ENCODE measurements at places on chromosomes 2 and 18.

DNA sequence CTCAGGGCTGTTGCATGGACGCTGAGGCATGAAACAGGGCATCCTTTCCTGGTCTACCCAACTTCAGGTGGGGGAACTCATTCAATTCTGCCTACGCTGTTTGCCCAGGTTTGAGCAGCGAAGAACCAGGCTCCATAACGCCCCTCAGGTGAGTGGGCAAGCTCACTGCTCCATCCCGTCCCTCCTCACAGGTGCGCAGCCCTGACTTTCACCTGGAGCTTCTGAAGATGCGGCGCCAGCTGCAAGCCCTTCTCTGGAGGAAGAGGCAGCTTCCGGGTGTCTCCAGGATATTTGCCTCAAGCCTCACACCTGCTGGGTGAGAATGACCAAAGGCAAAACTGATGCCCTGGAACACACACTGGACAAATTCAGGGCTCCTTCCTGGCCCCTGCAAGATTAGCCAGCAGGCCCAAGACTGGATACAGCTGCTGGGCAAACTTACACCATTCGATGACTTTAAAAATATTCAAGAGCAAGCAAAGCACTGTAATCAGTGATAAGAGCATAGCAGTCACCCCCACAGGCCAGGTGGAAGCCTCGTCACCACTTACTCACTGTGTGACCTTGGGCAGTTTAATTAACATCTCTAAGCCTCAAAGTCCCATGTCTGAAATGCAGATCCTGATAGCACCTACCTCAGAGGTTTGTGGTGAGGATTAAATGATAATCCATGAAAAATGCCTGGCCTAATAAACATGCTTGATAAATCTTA lies 97.7 kb downstream of the GYPC start:
- no peak for DNase-seq

DNA sequence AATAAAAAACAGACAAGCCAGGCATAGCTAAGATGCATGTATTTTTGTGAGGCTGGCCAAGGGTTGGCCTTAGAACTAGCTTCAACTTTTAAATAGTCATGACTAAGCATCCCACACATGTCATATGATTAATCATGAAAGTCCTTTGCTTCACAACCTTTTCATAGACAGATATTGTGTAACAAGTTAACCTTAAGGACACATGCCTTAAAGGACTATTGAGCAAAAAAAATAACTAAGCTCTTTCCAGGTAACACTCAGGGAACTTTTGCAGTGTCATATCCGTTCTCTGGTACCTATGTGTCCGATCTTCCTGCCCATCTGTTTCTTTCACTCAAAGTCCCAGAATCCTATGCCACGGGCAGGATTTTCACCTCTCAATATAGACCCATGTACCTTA lies 498.4 kb downstream of the STK39 start:
- no peak for DNase-seq

DNA sequence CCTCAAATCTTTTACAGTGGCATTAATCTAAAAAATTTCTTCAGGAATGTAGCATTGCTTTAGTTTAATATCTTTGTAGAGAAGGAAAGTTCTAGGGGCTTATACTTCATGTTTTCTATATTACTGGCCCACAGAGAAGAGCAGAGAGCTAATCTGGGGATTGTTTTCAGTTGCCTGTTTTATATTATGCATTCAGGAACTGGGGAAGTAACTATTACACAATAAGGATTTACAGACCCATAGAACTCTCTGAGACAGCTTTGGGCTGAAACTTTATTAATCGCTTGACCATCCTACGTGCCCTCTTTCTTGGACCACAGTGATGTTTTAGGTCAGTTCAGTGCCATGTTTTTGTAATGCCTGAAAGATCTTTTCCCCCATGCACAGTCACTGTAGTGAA lies 29.9 kb downstream of the BIRC6 start:
- DNase-seq = no peak

- DNase-seq = no peak
These were observed 99.3 kb upstream of the SLC38A11 start for GRCh38 chr2:165054652-165055051.

GRCh38 chr2:40096360-40096759 lies 317.3 kb upstream of the THUMPD2 start:
- no peak for DNase-seq

DNA sequence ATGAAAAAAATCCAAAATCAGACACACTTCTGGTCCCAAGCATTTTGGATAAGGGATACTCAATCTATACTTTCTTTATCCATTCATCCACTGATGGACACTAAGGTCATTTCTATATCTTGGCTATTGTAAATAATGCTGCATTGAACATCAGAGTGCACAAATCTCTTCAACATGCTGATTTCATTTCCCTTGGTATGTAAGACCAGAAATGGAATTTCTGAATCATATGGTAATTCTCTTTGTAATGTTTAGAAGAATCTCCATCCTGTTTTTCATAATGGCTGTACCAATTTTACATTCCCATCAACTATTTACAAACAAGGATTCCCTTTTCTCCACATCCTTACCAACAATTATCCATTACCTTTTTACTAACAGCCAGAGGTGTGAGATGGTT lies 33.7 kb upstream of the MCM6 start:
- DNase-seq = no peak

DNA sequence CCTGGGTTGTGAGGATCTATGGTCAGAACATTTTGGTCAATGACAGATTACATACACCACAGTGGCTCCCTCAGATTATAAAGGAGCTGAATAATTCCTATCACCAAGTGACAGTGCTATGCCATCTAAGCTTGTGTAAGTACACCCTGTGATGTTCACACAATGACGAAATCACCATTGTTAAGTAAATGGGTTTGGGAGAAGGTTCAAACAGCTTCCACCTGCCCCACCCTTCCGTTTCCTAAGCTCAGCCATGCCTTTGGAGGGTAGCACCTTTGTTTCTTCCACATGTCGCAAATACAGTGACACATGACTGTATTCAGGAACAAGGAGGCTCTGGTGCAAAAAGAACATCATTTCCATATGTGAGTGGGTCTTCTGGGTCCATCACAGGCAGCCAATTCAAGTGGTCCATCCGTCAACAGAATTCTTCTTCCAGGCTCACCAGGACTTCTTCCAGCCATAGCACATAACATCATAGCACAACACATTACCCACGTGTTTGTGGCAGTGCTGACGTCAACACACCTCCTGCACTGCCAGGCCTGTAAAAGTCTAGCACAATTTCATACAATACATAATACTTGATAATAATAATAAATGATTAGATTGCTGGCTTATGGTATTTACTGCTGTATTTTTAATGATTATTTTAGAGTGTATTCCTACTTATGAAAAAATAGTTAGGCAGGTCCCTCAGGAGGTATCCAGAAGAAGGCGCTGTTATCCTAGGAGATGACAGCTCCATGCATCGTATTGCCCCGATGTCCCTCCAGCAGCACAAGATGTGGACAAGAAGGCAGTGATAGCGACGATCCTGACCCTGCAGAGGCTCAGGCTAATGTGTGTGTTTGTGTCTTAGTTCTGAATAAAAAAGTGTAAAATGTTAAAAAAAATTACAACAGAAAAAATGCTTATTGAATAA lies 264.8 kb downstream of the ANAPC1 start:
- DNase-seq = no peak

- no peak for DNase-seq
These were observed 435.5 kb upstream of the MMADHC start for GRCh38 chr2:150023044-150023443.

- no peak for DNase-seq
These were observed 108.1 kb downstream of the NUP35 start for GRCh38 chr2:183232161-183232865.

DNA sequence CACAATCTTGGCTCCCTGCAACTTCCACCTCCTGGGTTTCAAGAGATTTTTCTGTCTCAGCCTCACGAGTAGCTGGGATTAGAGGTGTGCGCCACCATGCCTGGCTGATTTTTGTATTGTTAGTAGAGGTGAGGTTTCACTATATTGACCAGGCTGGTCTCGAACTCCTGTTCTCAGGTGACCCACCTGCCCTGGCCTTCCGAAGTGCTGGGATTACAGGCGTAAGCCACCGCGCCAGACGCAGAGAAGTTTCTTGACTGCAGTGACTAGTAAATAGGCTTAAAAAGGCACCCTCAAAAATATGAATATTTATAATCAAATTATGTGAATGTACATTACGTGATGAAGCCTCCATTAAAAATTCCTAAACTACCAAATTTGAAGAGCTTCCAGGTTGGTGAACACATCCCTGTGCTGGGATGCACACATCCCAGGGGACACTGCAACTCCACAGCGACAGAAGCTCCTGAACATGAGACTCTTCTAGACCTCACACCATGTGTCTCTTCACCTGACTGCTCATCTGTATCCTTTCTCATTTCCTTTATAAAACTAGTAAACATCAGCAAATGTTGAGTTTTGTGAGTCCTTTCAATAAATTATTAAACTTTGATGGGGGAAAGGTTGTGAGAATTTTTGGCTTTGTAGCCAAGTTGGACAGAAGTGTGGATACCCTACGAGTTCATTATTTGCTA lies 203.3 kb upstream of the SPOPL start:
- no peak for DNase-seq

GRCh38 chr2:186183406-186183805 lies 302.7 kb upstream of the ZC3H15 start:
- DNase-seq = no peak

GRCh38 chr2:231554748-231555545 lies 24.7 kb upstream of the NMUR1 start:
- no peak for DNase-seq

DNA sequence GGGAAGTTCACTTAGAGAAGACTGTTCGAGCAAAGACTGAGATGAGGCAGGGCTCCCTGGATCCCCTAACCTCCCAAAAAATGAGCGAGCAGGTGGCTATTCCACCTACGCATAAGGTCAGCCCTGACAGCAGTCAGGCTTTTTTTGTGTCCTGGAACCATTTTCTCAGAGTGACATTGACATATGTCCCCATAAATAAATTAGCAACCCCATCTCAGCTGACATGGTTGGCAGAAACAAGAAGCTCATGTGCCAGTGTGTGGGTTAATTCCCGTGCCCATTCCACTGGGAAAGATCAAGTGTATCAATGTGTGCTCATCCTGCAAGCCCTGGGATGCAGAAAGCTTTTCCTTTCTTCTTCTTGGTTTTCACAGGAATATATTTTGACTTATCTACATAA lies 740.4 kb upstream of the CELF4 start:
- DNase-seq = no peak

DNA sequence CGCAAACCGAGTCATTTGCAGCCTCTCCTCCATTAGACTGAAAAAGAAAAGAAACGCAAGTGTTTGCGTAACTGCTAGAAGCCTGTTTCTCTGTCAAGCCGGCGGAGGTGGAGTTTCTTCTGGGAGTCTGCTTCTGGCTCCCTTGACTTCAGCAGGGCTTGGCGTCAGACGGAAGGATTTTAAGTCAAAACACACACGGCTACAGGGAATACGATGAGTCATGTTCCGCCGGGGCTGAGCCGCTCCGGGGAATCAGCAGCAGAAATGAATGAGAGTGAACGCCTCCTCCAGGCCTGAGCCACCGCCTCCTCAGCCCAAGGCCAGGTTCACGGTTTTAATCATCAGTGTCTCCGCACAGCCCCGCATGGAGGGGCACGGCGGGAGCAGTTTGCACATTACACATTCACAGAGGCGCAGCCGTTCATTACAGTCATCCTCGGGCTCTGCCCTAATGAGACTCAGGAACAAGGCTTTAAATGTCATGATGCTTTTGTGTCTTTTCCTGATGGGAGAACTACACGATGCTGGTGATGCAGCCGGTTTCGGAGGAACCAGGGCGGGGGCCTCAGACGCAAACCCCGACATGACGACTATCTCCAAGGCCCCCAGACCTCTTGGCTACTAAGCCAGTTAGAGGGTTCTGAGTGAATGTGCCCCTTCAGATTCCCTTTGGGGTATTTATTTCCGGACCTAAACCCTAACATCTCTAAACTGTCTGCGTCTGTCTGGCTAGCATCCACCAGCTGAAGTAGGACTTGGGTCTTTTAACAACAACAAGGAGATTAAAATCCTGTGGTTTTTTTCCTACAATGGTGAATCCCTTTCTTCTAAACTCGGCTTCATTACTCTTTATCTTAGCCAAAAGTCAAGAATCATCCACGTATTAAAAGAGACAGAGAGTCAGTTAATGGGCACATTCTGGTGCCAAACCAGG lies 11.1 kb upstream of the SCG2 start:
- peak; percentile 38 for DNase-seq

DNA sequence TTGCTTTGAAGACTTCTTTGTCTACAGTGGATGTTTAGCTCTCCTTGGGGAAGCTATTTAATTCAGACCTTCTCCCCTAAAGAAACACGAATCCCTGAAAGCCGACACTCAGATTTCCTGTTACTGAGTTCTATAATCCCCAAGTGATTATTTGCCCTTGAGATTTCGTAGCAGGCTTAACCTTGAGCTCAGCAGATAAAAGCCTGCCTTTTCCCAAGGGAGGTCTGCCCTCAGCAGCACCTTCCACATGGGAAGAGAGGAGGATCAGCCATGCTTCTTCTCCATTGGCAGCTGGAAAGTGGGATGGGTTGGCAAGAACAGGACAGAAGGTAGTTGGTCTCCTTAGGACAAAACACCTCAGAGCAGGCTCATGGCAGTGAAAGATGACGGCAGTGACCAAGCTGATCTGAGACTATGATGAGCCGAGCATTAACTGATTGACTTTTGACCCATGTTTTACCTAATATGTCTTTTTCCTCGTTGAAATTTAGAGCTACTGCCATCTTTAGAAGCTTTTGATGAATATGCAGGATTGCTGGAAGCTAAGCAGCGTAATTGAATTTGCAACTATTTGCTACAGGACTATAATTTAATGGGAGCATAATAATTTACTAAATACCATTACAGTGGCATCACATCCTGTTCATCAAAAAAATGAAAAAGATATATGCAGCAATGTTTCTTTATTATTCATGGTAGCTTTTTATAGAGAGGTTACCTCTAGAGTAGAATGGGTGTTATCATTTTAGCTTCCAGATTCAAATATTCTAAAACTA lies 511.1 kb upstream of the ID2 start:
- no peak for DNase-seq

- DNase-seq = no peak
These were observed 56.7 kb upstream of the EPB41L3 start for GRCh38 chr18:5600378-5601071.

GRCh38 chr2:19474128-19474527 lies 115.7 kb upstream of the OSR1 start:
- no peak for DNase-seq

GRCh38 chr2:185674232-185674631 lies 64.4 kb upstream of the FSIP2 start:
- no peak for DNase-seq
